ENCODE measurements at places on chromosomes 16 and 17. TPM values are rescaled to one million over a fixed set of nuclear protein-coding genes. Genes with fewer than 3 reads are reported as not detected.

DNA sequence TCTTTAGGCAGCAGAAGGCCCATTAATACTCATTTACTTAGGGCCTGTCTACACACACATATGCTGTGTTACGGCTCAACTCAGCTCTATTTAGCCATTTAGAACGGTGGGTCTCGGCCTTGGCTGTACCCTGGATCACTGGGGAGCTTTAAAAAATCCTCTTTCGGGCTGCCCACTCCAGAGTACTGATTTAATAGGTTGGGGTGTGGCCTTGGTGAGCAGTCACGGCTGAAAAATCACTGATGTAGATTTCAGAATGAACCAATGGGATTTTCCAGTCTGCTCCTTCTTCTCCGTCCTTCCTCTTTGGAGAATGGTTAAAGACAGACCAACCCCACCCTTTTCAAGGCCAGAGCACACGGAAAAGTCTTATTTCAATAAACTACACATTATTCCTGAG lies 223.5 kb downstream of the CCDC182 start:
- peaks cover 3% of the 10 kb centered on the region for H3K4me1 ChIP-seq
- DNase-seq: no peak
- no peaks in the 10 kb centered on the region for H3K36me3 ChIP-seq
- no peaks in the 10 kb centered on the region for H3K27me3 ChIP-seq

- peaks cover 2% of the 10 kb centered on the region for H3K36me3 ChIP-seq
- peaks cover 42% of the 10 kb centered on the region for H3K4me1 ChIP-seq
- peak overlapping the region; percentile 73 for H3K4me3 ChIP-seq
- peak; percentile 66 for DNase-seq
- peak overlapping the region; percentile 89 for H3K27ac ChIP-seq
Measured at GRCh38 chr16:27378871-27379481, 23.0 kb upstream of the IL21R start.

DNA sequence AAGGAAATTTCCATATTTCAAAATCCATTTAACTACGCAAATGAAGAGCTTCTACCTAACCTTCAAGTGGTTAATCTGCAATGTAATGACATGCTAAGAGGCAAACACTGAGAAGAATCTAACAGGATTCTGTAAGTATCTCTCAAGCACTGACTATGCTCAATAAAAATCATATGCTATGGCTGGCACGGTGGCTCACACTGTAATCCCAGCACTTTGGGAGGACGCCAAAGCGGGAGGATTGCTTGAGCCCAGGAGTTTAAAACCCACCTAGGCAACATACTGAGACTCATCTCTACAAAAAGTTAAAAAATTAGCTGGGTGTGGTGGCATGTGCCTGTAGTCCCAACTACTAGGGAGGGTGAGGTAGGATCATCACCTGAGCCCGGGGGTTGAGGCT lies 32.7 kb downstream of the GNA13 start:
- H3K4me3 ChIP-seq: peak overlapping the region; percentile 51
- peaks cover 75% of the 10 kb centered on the region for H3K4me1 ChIP-seq
- no peaks in the 10 kb centered on the region for H3K36me3 ChIP-seq
- DNase-seq: no peak

DNA sequence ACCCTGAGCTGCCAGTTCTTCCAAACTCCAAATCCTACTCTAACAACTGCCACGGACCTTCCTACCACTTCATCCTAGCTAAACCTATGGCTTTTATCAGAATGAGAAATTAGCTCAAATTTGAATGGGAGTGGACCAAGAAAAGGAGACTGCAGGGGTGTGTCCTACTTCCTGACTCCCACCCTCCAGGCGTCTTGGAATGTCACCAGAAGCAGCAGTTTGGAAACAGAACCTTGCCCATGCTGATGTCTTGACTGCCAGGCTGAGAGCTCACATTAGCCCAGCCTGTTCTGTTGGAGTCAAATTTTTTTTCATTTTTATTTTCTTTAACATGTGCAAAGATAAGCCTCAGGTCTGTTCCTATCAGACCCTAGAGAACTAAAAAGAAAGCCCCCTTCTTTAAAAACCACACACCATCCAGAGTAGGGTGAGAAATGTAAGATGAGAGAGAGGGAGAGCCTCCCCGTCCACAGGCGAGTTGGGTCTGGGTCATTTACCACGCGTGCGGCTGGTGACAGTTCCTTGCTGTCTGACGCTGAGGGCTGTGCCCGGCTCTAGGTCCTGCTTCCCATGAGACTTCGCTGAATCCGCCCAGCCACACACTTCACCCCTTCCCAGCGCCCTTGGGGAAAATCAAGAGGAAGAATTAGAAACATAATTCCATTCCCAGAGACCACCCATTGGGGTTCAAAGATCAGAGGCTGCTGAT lies 54.3 kb downstream of the WNT3 start:
- no peak overlapping the region for H3K4me3 ChIP-seq
- peaks cover 3% of the 10 kb centered on the region for H3K4me1 ChIP-seq
- H3K27me3 ChIP-seq: no peaks in the 10 kb centered on the region
- H3K27ac ChIP-seq: no peak overlapping the region

MFAP4 gene
- not detected for total RNA-seq

NLRC3 gene
- total RNA-seq: 61.8 TPM

RNF227 gene
- 4.7 TPM for total RNA-seq

SAMD14 gene
- total RNA-seq: 2.6 TPM

All from natural killer cell treated with Interleukin-12 subunit alpha and Interleukin-12 subunit beta and Interleukin-15 and Interleukin-18, amount 100 ng/mL, for 72 hours (primary cell).